ENCODE measurements at places on chromosomes 16 and 17. TPM values are rescaled to one million over a fixed set of nuclear protein-coding genes. Genes with fewer than 3 reads are reported as not detected.
A peak's percentile ranks its signal among the peaks of the same experiment; 100 is the strongest.

DNA sequence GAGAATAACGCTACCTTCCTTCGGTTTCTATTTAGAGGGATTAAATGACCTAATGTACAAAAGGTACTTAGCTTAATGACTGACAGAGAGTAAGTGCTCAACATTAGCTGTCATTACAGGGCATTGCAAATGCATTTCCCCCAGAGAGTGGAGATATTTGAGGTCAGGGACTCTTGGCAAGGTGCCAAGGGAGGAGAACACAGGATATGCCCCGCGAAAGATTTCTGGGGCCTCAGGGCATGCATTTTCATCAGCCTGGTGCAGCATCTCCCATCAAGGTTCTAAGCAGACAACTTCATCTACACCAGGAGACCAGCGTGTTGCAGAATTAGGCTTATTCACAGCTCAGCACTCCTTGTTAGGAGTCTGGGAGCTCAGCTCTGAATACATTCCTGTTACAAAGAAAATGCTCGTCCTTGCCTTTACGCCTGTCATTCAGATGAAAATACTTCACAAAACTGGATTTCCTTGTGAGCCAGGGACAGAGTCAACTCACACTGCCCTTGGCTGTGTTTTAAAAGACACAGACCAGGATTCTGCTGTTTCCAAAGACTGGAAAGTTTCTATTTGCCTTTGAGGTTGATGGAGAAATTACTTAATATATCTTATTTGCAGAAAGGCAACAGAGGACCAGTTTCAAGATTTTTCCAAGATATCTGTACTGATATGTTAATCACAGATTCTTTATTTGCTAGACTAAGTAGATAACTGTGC lies 108.2 kb downstream of the VAT1L start:
- H3K4me1 ChIP-seq = peaks cover 3% of the 10 kb centered on the region
- H3K27me3 ChIP-seq = no peaks in the 10 kb centered on the region
- no peaks in the 10 kb centered on the region for H3K36me3 ChIP-seq
- H3K27ac ChIP-seq = no peak overlapping the region

GRCh38 chr16:595094-595528 lies 5.2 kb downstream of the RAB40C start:
- peaks cover 18% of the 10 kb centered on the region for H3K4me1 ChIP-seq
- DNase-seq = no peak
- H3K4me3 ChIP-seq = no peak overlapping the region
- H3K27ac ChIP-seq = no peak overlapping the region

Gene ZNF668
- total RNA-seq = 18.9 TPM

DNA sequence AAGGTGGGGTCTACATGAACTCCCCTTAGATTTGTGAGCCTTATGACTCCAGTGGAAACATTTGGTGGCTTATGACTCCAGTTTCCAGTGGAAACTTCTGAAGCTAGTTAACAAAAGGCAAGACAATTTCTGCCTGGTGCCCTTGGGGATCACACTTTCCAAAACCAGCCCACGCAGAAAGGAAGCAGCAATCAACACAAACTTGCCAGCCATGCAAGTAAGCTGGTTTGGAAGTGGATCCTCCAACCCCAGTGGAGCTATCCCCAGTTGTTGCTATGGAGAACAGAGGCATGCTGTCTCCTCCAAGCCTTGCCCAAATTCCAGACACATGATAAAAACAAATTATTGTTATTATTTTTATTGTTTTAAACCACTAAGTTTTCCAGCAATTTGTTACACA lies 130.9 kb downstream of the CDH11 start:
- no peak overlapping the region for H3K27ac ChIP-seq
- H3K27me3 ChIP-seq = no peaks in the 10 kb centered on the region

GRCh38 chr16:69566981-69567680 lies 1.4 kb downstream of the NFAT5 start:
- peak overlapping the region; percentile 96 for H3K27ac ChIP-seq
- no peak for DNase-seq
- no peaks in the 10 kb centered on the region for H3K27me3 ChIP-seq
- peaks cover 3% of the 10 kb centered on the region for H3K36me3 ChIP-seq
- peaks cover 49% of the 10 kb centered on the region for H3K4me1 ChIP-seq

Gene USP31
- 9.3 TPM for total RNA-seq

DNA sequence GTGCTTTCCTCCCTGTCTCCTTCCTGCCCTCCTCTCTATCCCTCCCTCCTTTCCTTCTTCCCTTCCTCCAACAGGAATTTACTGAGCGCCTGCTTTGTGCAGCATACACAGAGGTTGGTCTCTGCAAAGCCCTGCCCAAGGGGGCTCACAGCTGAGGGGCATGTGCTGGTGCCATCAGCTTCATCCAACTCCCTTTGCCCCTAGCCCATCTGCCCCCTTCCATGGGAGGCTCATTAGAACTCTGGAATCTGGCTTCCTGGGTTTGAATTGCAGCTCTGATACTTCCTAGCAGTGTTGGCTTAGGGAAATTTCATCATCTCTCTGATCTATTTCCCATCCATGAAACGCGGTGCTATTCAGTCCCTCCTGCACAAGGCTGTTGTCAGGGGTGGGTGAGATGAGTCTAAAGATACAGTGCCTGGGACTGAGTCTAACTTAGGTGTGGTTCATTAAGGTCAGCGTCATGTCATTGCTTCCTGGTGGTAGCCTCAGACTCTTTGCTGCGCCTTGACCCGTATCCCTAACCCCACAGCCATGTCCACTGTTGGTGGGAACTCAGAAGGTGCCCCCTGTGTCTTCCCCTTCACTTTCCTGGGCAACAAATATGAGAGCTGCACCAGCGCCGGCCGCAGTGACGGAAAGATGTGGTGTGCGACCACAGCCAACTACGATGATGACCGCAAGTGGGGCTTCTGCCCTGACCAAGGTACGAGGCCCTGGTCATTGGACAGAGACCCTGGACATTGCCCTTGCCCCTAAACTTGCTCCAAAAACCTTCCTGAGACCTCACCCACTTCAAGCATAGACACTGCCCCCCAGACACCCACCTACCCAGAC lies 10.3 kb downstream of the MMP2 start:
- no peaks in the 10 kb centered on the region for H3K27me3 ChIP-seq
- H3K4me3 ChIP-seq = no peak overlapping the region
- H3K27ac ChIP-seq = no peak overlapping the region
- H3K36me3 ChIP-seq = peaks cover 41% of the 10 kb centered on the region
- H3K4me1 ChIP-seq = peaks cover 29% of the 10 kb centered on the region

Gene SOX8
- 0.10 TPM for total RNA-seq

Gene CDRT4
- 6.2 TPM for total RNA-seq

Gene TPSB2
- total RNA-seq = not detected

Gene CEP295NL
- 0.67 TPM for total RNA-seq

GRCh38 chr16:65959983-65960382 lies 406.5 kb upstream of the CDH5 start:
- no peaks in the 10 kb centered on the region for H3K36me3 ChIP-seq
- no peak overlapping the region for H3K27ac ChIP-seq
- H3K27me3 ChIP-seq = no peaks in the 10 kb centered on the region
- H3K4me3 ChIP-seq = no peak overlapping the region

Gene PDIA2
- total RNA-seq = 1.5 TPM
